ENCODE measurements at places on chromosomes 1 and 21.

GRCh38 chr1:8962812-8963530 is 17.3 kb downstream of the CA6 start:
- no peak for DNase-seq

- DNase-seq: no peak
Observed at GRCh38 chr1:30511991-30512913, 211.1 kb downstream of the MATN1 start.

DNA sequence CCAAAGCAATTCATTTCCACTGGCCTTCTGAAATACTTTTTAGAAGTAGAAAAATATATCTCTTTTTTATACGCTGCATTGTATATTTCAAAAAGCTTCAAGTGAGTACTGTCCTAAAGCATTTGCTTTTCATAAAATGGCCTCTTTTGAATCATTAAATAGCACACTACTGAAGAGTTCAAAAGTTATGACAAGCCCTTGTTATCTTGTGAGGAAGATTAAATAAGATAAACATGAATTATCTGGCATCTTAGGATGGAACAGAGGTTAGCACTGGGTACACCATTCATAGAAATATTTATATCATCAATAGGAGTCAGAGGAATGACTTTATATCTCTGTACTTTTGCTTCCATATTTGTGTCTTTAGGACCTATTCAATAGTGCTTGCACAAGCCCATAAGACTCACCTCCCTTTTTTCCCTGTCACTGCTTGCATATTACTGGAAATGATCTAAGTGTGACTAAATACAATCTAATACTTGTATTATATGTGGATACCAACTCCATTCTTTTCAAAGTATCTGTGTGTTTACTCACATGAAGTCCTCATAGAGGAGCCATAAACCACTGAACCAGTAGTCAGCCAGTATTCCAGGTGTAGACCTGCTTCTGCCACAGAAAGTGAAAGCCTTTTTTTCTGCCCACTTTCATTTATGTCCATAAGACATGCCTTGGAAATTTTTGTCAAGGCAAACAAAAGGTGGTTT is 274.2 kb upstream of the C1orf105 start:
- DNase-seq: no peak

GRCh38 chr1:182685215-182685614 is 828 bp upstream of the RGS8 start:
- DNase-seq: no peak

DNA sequence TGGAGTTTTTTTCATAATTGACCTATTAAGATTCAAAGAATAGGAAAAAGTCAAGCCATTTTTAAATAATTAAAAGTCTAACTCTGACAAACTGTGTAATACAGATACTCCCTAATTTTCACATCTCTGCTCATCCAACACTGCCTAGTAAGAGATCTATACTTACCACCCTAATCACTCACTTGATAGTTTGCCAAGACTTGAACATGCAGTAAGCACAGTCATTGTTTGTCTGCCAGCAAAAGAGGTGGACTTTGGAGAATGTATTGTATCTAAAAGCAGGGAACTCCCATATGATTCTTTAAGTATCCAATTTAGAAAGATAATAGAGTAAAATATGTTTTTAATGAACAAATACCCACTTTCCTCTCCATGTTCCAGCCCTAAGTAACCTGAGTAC is 15.5 kb downstream of the TMEM59 start:
- no peak for DNase-seq

DNA sequence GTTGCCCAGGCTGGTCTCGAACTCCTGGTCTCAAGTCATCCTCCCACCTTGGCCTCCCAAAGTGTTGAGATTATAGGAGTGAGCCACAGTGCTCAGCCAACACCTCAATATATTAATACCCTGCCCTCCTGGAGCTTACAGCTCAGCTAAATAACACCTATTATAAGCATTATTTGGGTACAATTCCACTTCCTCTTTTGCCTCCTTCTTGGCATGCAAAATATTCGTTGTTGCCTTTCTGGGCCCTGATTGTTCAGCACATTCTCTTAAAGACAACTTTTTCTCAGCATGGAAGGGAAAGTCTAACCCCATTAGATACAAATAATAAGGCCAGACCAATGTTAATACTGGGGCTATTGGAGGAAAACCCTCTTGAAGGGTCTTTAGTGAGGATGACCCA is 2.8 kb downstream of the PAQR7 start:
- DNase-seq: no peak

DNA sequence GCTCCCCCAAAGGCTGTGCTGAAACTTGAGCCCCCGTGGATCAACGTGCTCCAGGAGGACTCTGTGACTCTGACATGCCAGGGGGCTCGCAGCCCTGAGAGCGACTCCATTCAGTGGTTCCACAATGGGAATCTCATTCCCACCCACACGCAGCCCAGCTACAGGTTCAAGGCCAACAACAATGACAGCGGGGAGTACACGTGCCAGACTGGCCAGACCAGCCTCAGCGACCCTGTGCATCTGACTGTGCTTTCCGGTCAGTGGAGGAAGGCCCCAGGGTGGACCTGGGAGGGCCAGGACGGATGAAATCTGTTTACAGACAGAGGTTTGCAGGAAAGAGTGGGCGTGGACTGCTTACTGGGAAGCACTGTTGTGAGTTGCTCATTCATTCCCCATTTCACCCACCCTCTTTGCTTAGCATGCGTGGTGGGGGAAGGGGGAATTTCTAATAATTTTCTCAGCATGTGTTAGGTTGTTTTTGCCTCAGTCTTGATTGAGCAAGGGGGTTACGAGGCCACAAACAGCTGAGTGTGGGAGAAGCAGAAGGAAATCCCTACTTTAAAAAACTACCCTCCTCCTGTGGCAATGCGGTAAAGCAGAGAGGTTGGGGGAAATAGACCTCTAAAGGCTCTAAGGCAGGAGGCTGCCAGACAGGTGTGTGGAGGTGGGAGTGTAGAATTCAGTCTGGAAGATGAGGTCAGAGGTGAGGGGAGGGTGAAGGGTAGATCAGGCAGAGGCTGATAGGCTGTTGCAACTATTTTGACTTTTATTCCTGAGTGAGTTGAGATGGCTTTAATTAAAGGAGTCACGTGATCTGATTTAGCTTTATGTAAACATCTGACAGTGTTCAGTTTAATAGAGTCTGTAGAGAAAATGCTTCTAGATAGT is 1.3 kb downstream of the FCGR2A start:
- DNase-seq: no peak

DNA sequence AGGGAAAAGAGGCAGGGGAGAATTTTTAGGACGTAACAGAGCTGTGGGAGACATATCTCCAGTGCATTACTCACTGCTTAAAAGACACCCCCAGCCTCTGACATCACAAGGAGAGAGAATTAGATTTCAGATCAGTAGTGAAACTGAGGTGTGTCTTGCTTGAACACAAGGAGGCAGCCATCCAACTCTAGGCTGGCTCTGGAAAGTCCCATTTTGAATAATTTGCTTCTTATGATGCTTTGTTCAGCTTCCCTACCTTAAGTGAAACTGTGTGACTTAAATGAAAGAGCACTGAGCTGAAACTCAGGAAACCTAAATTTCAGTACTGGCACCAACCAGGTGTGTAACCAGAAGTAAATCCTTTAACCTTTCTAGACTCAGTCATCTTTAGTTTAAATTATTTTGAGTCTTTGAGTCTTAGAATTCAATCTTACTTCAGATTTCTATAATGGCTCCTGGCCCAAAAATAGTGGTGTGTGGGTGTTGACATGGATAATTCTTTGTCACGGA is 251.6 kb upstream of the SGIP1 start:
- no peak for DNase-seq

DNA sequence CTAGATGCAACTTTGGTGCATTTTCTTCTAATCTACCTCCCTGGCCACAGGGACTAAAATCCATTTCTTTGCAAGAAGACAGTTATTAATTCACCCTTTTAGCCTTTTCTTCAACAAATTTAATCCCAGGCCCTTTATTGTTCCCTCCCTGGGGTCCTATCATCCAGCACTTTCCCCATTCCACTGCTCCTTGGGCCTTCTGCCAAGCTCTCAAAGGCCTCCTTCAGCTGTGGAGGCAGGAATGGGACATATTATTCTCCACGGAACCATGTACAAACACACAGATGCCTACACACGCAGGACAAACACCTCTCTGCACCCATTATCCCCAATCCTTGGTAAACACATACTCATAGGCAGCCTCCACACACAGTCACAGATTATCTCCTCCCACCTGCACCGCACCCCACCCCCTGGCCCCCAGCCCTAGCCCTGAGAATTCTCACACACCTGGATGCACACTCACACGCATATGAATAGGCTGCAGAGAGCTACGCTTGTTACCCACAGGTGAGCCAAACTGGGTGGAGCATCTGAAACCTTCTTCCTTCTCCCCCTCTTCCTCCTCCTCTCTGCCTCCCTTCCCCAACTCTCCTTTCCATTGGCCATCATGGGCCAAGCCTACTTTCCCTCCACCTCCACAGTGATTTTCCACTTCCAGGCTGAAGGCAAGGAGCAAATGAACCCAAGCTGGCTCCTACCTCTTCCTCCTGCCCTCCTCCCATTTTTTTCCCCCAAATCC is 11.7 kb downstream of the TAGLN2 start:
- no peak for DNase-seq

DNA sequence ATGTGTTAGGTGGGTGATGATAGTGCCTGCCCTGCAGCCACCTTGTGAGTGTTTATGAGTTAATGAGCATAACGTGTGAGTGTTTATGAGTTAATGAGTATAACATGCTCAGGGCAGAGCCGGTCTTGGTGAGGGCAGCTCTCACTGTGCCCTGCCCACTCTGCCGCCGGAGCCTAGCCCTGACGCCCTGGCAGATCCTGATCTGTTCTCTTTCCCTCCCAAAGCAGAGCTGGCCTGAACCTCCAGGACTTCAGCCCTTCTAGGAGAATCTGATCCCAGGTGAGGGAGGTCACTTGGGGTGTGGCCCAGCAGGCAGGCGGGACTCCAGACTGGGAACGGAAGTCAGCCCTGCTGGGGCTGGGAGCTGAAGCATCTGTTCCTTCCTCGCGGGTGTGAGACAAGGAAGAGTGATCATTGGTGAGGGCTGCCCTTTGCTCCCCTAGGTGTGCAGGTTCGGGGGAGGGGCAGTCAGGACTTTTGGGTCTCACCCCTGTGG is 5.7 kb downstream of the FBLIM1 start:
- no peak for DNase-seq

DNA sequence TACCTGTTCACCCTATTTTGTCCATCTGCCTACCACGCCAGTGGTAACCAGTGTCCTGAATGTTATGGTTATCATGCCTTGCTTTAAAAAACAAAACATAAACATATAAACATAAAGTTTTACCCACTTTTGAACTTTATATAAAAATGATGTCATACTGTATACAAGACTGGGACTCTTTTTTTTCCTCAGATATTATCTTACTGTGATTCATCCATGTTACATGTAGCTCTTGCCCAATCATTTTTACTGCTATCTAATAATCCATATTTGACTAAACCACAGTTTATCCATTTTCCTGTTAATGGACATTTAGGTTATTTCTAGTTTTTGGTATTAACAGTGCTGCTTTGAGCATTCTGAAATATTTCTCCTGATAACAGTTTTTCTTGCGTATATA is 78.8 kb downstream of the GPR161 start:
- no peak for DNase-seq

GRCh38 chr1:69737527-69738185 is 169.9 kb downstream of the LRRC7 start:
- DNase-seq: peak; percentile 79

GRCh38 chr1:116794371-116794770 is 40.1 kb downstream of the CD2 start:
- DNase-seq: no peak

DNA sequence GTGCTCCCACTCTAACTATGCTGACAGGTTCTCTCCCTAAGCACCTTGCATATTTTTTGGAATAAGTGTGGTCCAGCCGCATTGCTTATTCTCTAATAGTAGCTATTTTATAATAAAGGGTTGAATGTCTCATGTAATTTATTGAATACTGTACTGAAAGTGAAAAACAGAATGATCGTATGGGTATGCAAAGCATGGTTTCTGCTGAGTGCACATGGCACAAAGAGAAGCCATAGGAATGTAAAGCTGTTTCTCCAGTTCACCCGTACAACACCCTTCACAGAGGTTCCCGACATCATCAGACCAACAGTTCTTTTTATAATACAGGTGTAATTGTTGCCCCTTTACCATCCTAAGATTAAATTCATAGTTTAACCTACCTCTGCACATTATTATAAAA is 8.9 kb upstream of the HAO2 start:
- DNase-seq: no peak

- DNase-seq: no peak
Observed at GRCh38 chr1:161017756-161018630, 3.0 kb downstream of the F11R start.

DNA sequence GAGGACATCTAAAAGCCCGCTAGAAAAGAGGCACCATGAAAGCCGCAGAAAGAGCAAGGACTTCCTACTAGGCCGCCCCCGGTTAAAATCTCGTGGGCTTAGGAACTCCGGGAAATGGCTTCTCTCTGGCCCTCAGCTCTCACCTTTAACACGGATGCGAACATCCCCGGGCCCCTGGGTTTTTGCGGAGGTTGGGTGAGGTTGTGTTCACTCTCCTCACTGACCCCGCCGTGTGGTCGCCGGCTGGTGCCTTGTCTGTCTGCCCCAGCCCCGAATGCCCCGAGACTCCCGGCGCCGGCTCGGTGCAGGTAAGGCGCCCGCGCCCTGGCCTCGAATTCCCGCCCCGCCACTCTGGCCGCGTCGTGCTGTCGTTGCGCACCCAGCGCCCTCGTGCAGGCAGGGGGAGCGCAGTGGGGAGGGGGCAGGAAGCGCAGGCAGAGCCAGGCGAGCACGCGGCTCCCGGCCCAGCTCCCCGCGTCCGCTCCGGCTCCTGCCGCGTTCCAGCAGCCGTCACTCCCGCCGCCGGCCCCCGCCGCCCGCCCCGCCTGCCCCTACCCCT is at the start of gene SHISAL2A:
SHISAL2A (plus strand) TSS at position 437 of the 559 bp plus-strand sequence. CDS start 326 bp downstream, outside the sequence.
- no peak for DNase-seq

DNA sequence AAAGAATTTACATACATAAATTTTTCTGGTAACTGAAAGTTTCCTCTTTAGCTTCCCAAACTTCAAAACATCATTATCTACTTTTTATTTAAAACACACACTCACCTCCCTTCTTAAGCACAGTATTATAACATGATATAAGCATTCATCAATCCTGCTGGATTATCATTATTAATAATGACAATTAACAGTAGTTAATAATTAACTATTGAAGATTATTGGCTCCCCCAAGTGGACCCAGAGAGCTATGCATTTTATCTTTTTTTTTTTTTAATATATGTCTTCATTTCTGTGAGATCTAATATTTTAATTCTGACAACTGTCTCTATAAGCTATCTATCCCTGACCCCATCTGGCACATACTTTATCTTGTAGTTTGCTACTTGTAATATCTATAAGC is 252.1 kb upstream of the CACYBP start:
- no peak for DNase-seq

- DNase-seq: no peak
Observed at GRCh38 chr1:55329808-55330432, 114.8 kb upstream of the USP24 start.

- DNase-seq: no peak
Observed at GRCh38 chr1:206021008-206021625, 2.6 kb downstream of the CTSE start.

- DNase-seq: no peak
Observed at GRCh38 chr1:22237433-22238093, 94.7 kb upstream of the WNT4 start.

DNA sequence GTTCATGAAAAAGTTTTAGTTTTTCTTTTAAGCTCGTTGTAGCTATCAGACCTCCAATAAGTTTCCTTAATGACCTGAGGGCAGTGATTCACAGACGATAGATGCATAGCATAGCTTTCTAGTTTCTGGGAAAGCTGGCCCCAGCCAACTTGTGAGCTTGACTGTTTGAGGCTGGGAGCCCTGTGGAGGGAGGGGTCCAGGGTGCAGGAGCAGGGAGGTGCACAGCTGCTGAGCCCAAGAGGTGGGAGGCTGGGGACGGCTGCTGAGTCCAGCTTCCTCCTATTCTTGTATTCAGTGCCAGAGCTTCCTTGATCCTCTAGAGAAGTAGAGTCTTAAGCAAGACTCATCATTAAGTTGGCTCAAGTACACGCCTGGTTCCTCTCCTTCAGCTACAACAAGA is 11.0 kb upstream of the AVPR1B start:
- no peak for DNase-seq
